ENCODE measurements at places on chromosomes 3 and 15.

DNA sequence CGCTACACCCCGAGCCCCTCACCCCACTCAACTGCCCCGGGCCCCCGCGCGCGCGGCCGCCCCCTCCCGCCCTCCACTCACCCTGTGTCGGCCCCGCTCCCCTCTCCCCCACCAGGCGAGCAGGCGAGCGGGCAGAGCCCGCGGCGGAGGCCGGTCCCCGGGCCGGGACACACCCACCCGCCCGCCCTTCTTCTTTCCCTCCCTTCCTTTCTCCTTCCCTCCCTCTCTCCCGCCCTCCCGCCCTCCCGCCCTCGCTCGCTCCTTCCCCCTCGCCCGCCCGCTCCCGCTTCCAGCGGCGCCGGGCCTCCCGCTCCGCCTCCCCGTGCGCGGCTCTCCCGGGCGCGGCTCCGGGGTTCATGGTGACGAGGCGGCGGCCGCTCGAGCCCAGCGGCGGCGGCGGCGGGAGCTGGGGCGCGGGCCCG lies at the start of gene CTDSPL:
TSS of gene CTDSPL (plus strand) at position 261 of the 422 bp plus-strand sequence. CDS start 320 bp downstream, outside the sequence.
- no peak for DNase-seq

DNA sequence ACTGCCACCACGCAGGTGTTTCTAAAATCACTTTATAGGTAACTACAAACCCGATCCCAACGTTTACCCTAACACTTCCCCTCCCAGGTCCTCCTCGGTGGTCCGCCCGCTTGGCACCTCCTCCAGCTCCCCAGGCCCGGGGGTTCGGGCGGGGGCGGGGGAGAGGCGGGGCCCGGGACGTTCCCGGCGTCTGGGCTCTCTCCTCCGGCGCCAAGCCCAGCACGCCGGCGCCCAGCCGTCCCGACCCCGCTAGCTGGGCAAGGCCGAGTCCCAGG lies 562 bp downstream of the CGGBP1 start:
- no peak for DNase-seq

- DNase-seq = no peak
Observed at GRCh38 chr3:169529013-169529412, 134.5 kb downstream of the MECOM start.

DNA sequence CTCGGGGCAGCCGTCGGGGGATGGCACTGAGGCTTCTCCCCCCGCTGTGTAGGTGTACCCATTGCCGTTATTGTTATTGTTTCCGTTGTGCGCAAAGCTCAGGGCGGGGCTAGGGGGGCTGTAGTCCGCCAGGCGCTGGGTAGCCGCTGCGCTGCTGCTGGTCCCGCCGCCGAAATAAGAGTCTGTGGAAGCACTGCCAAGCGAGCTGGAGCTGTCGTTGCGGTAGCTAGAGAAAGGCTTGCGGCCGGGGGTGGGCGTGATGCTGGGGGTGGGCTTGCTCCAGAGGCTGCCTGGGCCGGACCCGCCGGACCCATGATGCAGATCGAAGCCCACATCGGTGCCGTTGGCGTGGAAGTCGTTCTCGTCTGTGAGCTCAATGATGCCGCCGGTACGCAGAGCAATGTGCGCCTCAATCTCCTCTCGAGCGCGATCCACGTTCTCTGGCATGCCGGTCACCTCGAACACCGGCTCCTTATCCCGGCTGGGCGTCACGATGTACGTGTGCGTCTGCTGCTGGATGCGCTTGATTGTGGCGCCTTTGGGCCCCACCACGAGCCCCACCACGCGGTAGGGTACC lies 1.9 kb downstream of the MEX3B start:
- DNase-seq = no peak

DNA sequence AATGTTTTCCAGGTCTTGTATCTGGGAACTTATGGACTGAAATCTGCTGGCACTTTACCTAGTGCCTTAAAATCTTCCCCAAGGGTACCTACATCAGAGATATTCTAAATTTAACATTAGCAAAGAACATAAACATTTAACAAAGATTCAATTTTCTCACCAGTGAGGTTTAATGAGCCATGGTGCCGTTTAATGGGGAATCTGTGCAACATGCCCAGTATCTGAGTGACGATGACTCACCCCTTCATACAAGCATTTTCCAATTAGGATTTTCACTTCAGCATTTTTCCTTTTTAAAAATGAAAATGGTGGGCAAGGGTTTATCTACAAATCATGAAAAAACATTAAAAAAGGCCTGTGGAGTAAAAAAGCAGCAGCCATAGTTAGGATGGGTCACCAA lies 189.4 kb downstream of the SLC9A9 start:
- no peak for DNase-seq

DNA sequence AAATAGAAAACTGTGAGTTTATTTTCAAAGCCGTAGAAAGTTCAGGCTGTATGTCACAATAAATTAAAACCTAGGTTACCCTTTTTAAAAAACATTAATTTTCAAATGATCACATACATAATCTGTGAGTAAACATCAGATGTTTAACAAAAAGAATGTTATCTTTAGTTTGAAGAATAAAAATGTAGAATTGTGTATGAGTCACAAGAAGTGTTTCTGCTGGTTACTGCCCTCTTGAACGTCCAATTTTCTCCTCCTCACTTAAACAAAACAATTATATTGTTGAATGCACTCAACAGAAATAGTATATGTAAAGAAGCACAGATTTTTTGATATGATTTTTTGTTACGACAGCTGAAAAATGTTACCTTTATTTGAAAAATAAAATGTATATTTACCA lies 855.1 kb downstream of the ROBO1 start:
- no peak for DNase-seq

- no peak for DNase-seq
Observed at GRCh38 chr15:71748293-71748718, 62.0 kb upstream of the NR2E3 start.

DNA sequence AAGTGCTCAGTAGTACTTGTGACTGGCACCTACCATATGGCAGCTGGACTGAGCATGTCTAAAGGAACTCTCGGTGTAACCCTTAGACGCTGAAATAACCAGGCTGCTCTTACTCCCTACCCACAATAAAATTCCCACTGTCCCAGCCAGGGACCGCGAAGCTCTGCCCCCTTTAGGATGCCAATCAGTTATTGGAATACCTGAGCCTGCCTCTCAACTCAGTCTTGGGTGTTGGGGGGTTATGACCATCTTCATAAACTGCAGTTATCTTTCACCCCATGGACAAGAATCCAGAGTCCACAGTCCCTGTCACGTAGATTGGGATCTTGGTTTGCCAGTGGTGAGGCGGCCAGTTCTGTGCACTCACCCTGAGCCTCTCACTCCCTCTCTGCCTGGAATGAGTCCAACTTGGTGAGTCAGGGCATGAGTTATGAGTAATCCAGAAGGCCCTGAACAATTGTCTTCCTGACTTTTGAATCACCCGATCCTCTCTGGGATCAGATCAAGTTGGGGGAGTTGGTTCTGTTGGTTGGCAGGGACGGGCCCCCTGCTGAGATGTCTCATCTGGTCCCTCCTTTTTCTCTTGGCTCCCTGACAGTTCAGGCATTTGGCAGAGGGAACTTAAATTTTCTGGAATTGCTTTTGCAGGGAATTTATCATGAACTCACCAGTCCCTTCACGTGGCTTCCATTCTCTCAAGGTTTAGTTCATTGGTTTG lies 120.1 kb upstream of the UBE2E1 start:
- no peak for DNase-seq

DNA sequence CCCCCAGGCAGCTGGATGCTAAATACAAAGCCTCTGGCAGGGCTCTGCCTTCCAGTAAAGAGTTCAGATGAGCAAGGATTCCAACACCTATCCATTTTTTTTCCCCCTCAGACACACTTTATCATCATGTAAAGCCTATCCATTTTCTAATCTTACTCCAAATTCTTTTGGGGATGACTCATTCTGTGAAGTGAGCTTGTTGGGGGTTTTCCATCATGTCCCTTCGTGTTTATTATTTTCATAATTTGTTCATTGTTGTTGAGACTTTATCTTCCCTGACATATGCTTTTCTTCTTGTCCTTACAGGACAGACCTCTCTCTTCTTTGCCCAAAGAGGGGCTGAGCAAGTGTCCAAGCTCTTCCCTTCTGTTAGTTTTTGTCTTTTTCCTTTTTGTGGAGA lies 34.7 kb upstream of the SH3BP5 start:
- no peak for DNase-seq

Data from stimulated activated naive CD4-positive, alpha-beta T cell treated with Interleukin-2 at 50 U/mL for 16 hours (primary cell).